ENCODE measurements at places on chromosomes 16 and 17. TPM values are rescaled to one million over a fixed set of nuclear protein-coding genes. Genes with fewer than 3 reads are reported as not detected.

- no peak for DNase-seq
Measured at GRCh38 chr17:74552037-74552436, 6.1 kb upstream of the CD300C start.

- no peak for DNase-seq
Measured at GRCh38 chr17:75764417-75764710, 628 bp downstream of the GALK1 start.

DNA sequence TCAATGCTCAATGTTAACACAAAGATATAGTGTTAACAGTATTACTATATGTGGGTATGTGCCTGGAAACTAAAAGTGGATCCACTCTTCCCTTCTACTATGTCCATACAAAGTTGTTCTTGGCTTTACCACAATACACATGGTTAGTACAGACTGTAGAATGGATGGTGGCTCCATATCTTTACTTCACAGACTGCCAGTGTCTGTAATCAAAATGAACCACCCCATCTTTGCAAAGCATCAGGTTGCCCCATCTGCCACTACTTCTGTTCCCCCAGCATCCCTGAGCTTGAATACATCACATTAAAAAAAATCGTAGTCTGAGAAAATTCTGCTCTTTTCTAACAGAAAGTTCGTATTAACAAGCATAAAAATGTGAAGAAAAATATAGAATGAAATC is 30.0 kb downstream of the USP32 start:
- DNase-seq: no peak

GRCh38 chr17:57091186-57091618 is 6.2 kb downstream of the AKAP1 start:
- no peak for DNase-seq

DNA sequence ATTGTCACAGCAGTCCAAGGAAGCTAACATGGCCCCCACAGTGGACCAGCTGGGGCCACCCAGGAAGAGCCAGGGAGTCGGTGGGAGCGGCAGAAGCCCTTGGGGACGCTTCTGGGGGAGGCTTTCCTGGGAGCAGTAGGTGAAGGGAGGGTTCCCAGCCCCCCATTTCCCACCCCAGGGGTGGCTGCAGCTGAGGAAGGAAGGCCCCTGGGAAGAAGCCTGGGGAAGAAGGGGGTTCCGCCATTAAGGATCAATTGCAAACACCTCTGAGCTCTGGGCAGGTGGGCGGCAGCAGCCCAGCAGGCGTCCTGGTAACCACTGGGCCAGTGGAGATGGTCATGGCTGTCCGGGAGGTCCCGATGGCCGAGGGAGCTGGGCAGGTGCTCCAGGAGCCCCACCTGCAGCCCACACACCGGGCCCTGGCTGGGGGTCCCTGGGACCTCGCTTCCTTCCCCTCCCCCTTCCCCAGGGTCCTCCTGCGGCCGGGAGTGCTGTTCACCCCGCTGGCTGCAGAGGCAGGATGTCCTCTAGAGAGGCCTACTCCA is 592 bp upstream of the PERCC1 start:
- no peak for DNase-seq

- DNase-seq: no peak
Measured at GRCh38 chr16:29644973-29645693, 17.9 kb upstream of the SPN start.

DNA sequence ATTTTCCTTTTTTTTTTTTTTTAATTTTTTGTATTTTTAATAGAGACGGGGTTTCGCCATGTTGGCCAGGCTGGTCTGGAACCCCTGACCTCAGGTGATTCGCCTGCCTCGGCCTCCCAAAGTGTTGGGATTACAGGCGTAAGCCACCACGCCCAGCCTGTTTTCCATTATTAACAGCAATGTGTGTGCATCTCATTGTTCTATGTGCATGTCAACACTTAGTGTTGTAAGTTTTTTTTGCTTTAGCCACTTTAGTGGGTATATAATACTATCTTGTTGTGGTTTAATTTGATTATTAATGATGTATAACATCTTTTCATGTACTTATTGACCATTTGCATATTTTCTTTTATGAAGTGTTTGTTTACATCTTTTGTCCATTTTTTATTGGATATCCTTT is 32.8 kb upstream of the BHLHA9 start:
- no peak for DNase-seq

GRCh38 chr16:9836118-9836736 is 346.0 kb downstream of the GRIN2A start:
- no peak for DNase-seq

DNA sequence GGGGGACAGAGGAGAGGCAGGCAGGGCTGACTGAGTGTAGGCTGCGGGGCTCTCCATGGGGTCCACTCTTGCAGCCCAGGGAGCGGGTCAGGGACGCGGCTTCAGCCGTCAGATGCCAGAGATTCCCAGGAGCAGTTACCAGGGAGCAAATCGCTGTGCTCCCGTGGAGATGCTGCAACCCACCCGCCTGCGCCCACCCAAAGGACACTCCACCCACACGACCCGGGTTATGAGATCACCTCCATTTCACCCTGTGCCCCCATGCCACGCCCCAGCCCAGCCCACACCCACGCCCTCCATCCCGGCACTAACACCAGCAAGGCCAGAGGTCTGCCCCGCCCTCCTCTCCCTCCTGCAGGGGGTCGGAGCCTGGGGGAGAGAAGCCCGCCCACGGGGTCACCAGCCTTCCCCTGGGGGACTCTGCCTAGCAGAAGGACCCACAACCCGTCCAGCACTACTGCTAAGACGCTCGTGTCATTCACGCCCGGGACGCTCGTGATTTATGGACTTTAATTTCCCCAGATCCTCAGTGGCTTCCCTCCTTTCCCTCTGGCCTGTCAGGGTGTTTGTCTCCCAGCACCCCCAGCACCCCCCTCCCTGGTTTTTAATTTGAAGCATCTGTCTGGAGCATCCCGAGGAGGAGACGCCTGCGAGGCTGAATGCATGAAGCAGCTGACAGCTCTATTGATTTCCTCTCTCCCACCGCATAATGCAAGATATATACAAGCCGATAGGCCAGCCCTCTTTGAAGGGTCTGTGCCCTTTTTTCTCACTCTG is 6.7 kb upstream of the RPL38 start:
- no peak for DNase-seq

- DNase-seq: peak; percentile 41
Measured at GRCh38 chr17:29111816-29112499, 68.2 kb downstream of the MYO18A start.

DNA sequence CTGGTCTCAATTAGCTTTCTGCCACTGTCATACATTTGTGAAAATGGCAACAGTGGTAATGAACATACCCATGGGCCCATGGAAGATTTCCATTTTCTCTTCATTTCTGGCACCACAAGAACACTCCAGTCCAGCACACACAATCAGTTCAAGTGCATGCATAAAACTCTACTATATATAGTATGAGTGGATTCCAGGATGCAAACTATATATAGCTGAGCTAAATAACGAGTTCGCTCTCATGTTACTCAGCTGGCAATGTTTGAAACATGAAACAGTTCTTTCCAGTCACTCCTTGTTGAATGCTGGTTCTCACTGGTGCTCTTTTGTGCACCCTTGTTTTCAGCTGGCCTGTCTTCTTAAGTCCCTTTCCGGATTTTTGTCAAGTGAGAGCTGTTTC is 75.2 kb upstream of the DHX40 start:
- no peak for DNase-seq

DNA sequence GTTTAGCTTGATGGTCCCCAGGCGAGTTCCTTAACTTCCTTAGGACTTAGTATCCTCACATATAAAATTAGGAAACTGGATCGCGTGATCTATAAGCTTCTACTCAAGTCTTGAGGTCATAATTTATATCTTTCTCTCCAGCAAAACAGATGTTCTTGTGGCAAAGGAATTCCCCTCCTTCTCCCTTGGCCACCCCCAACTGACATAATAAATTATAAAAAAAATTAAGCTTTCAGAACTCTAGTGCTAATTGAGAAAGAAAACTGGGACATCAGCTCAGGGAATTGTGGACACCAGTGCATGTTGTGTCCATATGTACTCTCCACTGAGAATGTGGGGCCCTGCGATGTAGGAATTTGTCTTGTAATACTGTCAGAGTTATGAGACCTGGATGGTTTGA is 13.5 kb downstream of the GNAO1 start:
- DNase-seq: no peak

- DNase-seq: peak; percentile 19
Measured at GRCh38 chr17:6061290-6061689, 8.9 kb upstream of the WSCD1 start.

Gene GUCY2D
- total RNA-seq: not detected

Gene WDR45B
- 86.2 TPM for total RNA-seq

Gene WNT3
- 8.5 TPM for total RNA-seq

Gene RMI2
- 55.7 TPM for total RNA-seq

Gene CCDC144A
- total RNA-seq: not detected

Gene CIBAR2
- not detected for total RNA-seq

Gene KAT2A
- 20.2 TPM for total RNA-seq

Gene NPIPB2
- not detected for total RNA-seq

Gene DPEP3
- not detected for total RNA-seq

Gene KRTAP3-1
- 0.81 TPM for total RNA-seq

Gene CLEC18A
- total RNA-seq: not detected

Gene SP6
- 0.07 TPM for total RNA-seq

Gene PRSS53
- total RNA-seq: 2.2 TPM
